ENCODE measurements at places on chromosomes 5 and 9.

GRCh38 chr5:78738693-78739300 is 90.2 kb upstream of the LHFPL2 start:
- DNase-seq, result no peak

DNA sequence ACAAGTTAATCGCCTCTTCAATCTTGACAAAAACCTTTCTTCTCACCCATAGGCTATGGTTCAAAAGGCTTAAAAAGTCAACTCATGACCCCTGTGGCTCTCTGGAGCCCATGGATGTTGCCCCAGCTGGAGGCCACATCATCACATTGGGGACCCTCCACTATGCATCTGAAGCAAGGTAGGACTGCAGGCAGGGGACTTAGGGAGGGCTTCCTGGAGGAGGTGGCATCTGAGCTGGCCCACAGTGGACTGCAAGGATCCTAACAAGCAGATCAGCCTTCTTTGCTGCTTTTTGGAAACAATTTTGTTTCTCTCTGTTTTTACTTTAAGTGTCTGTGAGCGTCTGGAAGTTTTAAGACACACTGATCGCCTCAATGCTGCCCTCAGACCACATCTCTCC is 234.7 kb downstream of the HSPA4 start:
- DNase-seq, result no peak

DNA sequence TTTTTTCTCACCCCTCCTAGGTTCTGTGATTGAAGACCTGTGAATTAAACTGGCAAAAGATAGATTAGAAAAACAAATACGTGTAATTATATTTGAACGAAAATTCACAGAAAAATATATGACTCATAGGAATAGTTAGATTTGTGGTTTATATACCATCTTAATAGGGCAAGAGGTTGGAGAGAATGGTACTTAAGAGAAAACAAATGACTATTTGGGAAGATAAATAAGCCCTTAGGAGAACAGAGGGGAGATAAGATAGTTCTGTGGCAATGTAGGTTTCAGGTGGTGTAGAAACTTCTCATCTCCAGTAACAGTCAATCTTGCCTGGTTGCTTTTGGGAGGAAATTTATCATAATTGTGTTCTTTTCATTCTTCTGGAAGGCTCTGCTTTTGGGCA is 122.0 kb downstream of the PRDM9 start:
- no peak for DNase-seq

GRCh38 chr9:35666549-35666948 is 1.6 kb upstream of the ARHGEF39 start:
- DNase-seq, result no peak

GRCh38 chr5:133145436-133146170 is 93.8 kb downstream of the HSPA4 start:
- no peak for DNase-seq

- DNase-seq, result no peak
Measured at GRCh38 chr9:131960311-131960710, 119.4 kb downstream of the MED27 start.

GRCh38 chr5:177176175-177176711 is 42.7 kb downstream of the NSD1 start:
- no peak for DNase-seq

DNA sequence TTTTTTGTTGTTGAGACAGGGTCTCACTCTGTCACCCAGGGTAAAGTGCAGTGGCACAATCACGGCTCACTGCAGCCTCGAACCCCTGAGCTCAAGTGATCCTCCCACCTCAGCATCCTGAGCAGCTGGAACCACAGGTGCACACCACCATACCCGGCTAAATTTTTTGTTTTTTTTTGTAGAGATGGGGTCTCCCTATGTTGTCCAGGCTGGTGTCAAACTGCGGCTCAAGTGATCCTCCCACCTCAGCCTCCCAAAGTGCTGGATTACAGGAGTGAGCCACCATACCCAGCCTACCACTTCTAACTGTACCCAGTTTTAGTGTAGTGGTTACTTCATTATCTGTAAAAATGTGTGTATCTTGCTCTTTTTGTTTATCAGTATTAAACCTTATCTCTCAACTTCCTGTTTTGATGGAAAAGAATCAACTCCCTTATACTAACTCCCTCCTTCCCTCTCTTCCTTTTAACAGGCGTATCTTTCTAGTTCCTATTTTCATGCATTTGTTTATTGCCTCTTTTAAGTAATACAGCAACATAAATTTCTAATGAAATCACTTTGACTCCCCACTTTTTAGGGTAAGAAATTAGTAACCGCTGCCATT is 33.1 kb downstream of the GRAMD2B start:
- no peak for DNase-seq

DNA sequence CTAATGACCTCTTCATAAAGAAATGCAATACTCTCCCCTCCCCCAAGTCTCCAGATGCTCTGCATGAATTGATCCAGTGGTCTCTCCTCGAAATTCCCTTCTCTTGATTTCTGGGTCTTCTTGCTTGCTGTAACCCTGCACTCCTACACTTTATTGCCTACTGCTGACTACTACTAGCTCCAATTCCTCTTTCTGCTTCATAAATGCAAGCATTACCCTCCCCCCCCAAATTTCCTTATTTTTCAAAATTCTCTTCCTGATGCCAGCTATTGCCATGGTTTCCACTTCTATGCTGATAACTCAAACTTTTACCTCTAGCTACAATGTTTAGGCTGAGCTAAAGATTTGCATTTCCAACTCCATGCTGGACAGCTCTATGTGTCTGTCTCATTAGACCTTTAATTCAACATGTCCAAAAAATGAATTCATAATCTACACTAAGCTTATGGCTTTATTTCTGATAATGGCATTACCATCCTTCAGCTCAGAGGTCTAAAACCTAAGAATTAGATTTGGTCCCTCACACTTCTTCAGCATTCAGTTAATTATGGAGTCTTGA is 1.4 kb downstream of the ZBTB26 start:
- no peak for DNase-seq

GRCh38 chr5:173772384-173773059 is 115.6 kb upstream of the CPEB4 start:
- no peak for DNase-seq

- no peak for DNase-seq
Measured at GRCh38 chr9:93958819-93959682, 3.9 kb upstream of the BARX1 start.

- no peak for DNase-seq
Measured at GRCh38 chr9:109447329-109448076, 50.6 kb downstream of the PTPN3 start.

DNA sequence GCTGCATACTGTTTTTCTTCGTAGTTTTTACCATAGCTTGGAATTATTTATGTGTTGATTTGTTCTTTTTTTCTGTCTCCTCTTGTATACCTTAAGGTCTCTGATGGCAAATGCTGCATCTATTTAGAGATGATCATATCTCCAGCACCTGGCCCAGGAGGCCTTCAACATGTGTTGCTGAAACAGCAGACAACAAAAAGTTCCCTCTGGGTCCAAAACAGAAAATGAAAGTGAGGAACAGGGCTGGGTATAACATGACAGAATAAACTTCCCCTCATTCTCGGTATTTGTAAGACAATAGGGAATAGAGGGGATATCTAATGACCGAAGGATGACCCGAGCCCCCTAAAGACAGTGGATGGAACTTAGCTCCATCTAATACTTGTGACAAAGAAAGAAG is 22.7 kb upstream of the PCSK1 start:
- no peak for DNase-seq

GRCh38 chr9:84597131-84597530 is 72.4 kb upstream of the NTRK2 start:
- DNase-seq, result no peak

DNA sequence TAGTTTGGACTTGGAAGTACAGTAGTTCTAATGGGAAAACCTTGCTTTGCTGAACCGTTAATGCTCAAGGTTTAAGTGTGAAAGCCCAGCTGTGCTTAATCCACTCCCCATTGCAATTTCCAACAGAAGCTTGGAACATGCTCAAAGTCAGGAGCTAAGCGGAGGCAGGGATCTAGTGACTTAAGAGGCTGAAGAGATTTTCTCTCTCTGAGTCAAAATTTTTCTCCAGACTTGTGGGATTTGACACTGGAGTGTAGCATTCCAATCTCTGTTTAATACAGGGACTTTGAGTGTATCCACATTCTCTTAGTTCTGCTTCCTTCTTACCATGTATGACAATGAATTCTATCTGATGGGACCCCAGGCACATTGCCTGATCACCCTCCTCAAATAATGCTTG is 471.8 kb downstream of the KIF4B start:
- DNase-seq, result no peak

DNA sequence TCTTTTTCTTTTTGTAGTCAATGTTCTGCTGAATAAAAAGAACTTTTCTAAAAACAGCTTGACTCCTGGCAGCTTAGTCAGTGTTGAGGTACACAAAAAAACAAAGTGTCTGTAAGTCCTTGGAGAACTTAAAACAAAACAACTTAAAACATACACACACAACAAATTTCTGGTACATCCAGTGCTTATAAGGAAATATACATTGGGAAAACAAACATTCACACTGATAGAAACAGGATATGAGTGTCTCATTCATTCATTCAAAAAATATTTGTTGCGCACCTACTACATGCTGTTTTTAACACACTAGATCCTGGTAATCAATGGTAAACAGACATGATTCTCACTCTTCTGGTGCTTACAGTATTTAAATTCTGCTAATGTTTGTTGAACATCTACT is 27.4 kb upstream of the MEGF9 start:
- DNase-seq, result no peak

DNA sequence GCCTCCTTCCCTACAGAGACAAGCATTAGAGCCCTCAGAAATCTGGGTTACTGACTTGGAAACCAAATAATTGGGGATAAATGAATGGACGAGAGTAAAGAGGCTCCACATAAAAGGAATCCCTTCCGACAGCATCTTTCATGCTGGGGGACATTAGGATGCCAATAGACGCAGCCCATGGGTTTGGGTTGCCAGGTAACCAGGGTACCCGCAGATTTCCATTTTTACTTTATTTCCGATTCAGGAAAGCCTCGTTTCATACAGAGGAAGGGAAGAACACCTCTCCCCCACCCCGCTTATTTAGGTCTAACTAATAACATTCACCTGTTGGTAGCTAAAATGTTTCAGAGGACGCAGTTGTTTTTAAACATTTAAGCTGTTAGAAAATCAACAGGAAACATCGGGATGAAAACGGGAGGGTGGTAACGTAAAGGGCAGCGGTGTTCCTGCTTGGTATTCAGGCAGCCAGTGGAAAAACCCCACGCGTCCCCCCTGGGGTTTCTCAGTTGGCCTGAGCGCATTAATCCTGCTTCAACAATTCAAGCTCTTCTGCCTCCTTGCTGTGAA is 179.5 kb downstream of the YTHDC2 start:
- DNase-seq, result no peak

GRCh38 chr5:35294017-35294416 is 63.7 kb upstream of the PRLR start:
- no peak for DNase-seq

DNA sequence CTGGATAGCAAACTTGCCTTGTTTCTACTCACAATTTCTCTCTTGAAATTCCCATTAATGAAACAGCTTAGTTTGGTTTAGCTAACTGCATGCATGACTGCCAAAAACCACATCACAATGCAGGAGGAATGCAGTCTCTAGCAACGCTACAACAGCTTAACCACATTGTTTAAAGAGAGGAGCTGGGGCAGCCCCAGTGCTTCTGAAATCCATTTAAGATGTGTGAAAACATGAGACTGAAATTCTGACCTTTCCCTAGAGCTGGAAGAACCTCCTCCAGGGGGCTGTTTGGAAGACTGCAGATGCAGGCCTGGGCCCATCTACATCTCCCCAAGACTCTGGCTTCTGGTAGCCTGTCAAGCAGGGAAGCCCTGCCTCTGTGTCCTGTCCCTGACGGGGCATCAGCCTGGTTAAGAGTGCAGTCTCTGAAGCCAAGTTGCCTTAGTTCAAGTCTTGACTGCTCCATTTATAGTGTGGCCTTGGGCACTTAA is 157.1 kb downstream of the ZNF462 start:
- no peak for DNase-seq

DNA sequence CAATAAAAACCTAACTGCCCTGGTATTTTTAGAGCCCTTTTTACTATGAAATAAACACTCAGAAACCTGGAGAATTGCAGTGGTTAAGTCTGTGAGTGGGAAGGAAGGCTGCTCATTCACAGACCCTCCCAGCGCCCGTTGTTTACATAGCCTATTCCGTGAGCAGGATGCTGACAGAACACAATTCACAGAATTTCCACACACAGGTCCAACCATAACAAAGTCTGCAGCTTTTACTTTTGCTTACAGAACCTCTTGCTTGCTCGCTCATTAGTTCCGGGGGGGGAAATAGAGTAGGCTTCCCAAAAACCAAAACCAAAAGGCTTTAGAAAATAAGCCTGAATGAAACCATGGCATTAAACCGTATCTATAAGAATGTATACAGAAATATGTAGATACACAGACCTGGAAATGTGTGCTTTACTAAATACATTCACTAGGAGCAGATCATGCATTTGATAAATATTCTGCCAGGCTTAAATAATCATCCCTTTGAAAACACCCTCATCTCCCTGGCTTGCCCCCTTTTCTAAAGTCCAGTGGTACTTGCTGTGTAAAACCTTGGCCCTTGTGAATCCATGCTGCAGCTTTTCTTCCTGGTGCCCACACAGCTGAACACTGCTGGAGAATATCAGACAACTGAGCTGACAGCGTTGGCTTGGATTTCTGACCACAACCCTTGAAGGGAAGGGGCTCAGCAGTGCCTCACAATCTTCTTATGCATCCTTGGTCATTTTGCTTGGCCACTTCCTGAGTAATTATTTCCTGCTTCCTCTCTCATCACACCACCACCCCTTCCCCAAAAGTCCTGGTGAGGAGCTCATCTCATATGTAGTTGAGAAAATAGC is 128.0 kb downstream of the FANCC start:
- DNase-seq, result no peak

GRCh38 chr5:78544561-78545201 is 103.9 kb downstream of the LHFPL2 start:
- no peak for DNase-seq

Data from stimulated activated CD4-positive, alpha-beta T cell treated with anti-CD3 and anti-CD28 coated beads, TNF-alpha, amount 100 ng/mL, for 1 hour (primary cell).